NCI-H1092 (cell line): ENCODE measurements at places on chromosomes 13 and 19.

DNA sequence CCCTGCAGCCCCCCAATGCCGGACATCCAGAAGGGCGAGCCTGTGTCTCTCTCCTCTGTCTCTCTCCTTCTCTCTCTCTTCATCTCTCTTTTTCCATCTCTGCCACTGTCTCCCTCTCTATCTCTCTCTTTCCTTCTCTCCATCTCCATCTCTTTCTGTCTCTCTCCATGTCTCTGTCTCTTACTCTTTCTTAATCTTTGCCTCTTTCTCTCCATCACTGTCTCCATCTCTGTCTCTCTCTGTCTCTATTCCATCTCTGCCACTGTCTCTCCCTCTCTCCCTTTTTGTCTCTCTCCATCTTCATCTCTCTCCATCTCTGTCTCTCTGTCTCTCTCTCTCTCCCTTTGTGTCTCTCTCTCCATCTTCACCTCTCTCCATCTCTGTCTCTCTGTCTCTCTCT is 25.7 kb upstream of the TCF3 start:
- DNase-seq: no peak

DNA sequence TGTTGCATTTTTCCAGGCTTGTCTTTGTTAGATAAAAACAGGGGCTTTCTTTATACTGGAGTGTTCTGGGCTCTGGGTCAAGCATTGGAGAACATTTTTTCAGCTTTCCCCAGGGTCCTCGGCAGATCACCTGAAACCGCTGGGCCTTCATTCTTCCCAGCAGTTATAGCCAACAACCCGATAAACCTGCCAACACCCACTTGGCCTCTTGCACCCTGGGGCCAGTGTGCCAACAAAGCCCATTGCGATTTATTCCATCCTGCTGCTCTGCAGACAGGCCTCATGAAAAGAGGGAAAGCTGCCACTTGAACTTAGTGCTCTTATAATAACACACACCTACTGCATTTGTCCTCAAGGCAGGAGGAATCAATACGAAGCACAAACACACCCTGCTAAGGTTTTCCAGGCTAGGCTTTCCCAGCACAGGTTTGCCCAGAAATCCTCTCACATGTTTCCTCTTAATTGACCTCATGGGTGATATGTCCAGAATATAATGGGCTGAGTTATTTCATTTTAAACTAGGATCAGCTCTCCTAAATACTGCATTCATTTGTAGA is 669.3 kb downstream of the LIG4 start:
- DNase-seq: peak; percentile 78

GRCh38 chr19:34017024-34017423 is 155.3 kb upstream of the LSM14A start:
- DNase-seq: no peak

DNA sequence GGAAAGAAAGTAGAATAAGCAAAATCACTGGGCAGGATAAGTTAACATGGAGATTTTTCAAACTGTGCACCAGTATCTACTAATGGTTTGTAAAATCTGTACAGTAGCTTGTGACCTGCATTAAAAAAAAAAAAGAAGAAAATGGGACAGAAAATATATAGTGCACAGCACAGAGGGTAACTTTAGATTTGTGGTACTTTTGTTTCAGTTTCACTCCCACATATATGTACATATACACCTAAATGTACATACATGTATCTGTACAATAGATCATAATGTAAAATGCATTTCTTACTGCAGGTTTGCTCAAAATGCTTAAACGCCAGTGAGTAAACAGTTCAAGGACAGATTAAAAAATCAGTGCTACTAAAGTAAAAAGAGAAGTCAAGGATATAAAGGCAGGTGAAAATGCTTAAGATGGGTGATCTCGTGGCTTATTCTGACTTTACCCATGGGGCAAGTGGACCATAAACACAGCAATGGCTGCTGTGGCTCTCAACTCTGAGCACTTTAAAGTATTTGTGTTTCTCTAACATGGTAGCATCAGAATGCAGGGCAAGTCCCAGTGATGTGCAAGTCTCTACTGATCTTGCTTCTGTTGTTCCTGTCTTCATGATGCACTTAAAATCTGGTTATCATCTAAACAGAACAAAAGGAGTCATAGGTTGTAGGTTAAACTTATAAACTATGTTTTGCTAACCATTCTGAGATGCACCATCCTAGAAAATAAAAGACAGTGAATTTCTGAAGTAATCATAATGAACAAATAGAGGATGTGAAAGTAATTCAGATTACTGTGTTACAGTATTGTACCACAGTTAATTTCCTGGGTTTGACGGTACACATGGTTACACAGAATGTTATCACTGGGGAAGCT is 112.3 kb downstream of the MIPEP start:
- DNase-seq: no peak

- no peak for DNase-seq
Measured at GRCh38 chr13:48334534-48335127, 31.1 kb downstream of the RB1 start.

DNA sequence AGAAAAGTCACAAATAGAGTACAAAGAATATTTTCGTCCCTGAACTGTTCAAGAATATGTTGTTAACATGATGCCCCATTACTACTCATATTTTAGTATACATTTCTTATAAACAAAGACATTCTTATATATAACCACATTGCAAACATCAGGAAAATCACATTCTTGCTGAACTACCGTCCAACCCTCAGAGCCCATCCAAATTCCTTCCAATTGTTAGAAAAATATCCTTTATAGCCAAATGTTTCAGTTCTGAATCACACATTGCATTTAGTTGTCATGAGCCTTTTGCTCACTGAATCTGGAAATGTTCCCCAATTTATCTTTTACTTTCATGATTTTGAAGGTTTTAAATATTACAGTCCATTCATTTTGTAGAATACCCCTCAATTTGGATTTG is 467.8 kb upstream of the ARGLU1 start:
- DNase-seq: no peak

GRCh38 chr13:43475140-43475539 is 311.6 kb downstream of the ENOX1 start:
- DNase-seq: no peak

GRCh38 chr13:102399791-102400674 is 1.8 kb downstream of the FGF14 start:
- DNase-seq: peak; percentile 32

DNA sequence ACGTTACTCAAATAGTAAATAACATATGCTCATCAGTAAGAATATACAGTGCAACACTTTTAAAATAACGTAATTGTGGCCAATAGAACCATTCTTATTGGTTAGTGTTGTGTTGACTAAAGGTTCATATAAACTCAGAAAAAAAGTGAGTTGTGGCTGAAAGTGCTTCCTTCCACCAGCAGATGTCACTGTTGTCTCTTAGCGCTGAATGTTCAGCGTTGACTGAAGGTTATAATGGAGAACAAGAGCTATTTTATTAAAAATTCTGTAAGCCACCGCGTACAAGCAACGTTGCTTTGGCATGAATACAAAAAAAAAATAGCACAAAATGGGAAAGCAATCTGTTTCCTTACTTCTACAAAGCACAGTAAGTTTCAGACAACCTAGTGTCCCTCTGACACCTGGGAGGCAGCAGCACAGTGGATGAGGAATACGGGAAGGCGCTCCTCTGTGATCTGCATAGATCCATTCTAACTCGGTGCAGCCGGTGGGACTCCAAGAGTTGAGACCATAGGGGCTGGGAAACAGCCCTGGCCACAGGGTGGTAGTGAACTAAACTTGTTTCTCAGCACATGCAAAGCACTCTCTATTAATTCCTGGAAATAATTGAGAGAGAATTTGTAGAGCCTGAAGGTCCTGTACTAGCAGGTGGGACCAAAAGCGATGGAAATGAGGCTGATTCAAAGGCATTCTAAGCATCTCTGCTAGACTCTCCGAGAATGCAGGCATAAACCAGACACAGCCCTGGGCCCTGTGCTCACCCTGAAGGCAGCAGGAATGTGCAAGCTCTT is 23.9 kb upstream of the OXGR1 start:
- DNase-seq: peak; percentile 26

- no peak for DNase-seq
Measured at GRCh38 chr13:113509989-113510388, 19.5 kb upstream of the DCUN1D2 start.

GRCh38 chr19:6818246-6818645 is 45.7 kb downstream of the VAV1 start:
- DNase-seq: no peak

GRCh38 chr13:101917833-101918661 is 465.6 kb downstream of the ITGBL1 start:
- DNase-seq: peak; percentile 93

DNA sequence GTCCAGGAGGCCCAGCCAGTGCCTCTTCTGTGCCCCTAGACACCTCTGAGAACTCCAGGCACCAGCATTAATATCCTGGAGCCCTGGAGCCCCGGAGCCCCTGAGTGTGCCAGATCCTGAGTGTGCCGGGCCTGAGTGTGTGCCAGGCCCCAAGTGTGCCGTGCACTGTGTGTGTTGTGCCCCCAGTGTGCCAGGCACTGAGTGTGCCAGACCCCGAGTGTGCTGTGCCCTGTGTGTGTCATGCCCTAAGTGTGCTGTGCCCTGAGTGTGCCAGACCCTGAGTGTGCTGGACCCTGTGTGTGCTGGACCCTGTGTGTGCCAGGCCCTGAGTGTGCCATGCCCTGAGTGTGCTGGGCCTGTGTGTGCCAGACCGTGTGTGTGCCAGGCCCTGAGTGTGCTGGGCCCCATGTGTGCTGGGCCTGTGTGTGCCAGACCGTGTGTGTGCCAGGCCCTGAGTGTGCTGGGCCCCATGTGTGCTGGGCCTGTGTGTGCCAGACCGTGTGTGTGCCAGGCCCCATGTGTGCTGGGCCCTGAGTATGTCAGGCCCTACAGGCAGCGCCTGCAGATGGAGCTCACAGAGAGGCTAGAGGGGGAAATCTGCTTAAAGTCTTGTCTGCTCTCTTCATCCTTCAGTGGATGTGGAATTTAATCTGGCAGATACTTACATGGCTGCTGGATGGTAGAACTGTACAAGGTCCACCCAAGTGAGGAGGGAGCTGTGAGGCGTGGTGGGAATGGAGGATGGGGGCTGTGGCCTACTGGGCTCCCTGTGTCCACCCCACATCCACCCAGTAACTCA is 53.9 kb downstream of the C13orf46 start:
- no peak for DNase-seq

GRCh38 chr19:36258028-36258875 is 43.3 kb downstream of the ZNF146 start:
- no peak for DNase-seq

- DNase-seq: no peak
Measured at GRCh38 chr19:16233081-16233776, 35.5 kb downstream of the AP1M1 start.

GRCh38 chr13:53311561-53311960 is 282.9 kb downstream of the OLFM4 start:
- no peak for DNase-seq

- DNase-seq: no peak
Measured at GRCh38 chr19:19232261-19232721, 20.5 kb downstream of the NCAN start.

DNA sequence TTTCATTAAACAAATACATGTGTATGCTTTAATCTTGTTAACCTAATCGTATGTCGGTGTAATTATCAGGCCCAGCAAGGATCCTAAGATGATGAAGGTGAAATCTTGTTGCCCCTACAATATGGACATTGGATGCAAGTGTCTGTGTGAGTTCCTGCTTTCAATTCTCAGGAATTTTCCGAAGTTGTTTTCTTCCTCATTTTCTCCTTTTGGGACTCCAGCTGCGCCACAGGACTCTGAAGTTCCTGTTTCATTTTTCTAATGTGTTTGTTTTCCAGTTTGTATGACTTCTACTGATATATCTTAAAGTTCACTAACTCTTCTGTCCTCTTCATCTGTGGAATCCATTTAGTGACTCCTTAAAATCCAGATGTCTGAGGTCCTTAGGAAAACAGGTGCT is 11.9 kb upstream of the OR7D2 start:
- no peak for DNase-seq
